Cardiac septum (tissue), 1 donor: ENCODE measurements at places on chromosomes 13 and 19. TPM values are rescaled to one million over a fixed set of nuclear protein-coding genes. Genes with fewer than 3 reads are reported as not detected.

The LGALS14 gene
- total RNA-seq, result not detected

The ZNF331 gene
- 9.8 TPM for total RNA-seq

The CD70 gene
- not detected for total RNA-seq

The APC2 gene
- total RNA-seq, result 0.08 TPM

DNA sequence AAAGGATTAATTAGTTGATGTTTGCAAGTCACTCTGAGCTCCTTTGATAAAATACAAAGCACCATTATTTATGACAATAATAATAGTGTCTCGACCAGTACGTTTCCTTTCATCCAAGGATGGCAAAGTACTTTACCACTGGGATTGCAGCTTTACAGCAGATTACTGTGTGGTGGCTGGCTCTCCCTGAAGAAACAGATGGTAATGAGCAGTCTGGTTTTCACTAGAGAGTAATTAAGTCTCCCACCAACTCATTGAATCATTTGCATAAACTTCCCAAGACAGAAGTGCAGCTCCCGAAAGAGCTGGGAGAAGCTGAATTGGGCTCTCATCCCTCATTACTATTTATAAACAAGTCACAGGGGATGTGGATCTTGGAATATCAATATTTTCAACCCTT, 48.7 kb downstream of the KLF5 start:
- DNase-seq, result no peak
